ENCODE measurements at places on chromosomes 6 and 20. TPM values are rescaled to one million over a fixed set of nuclear protein-coding genes. Genes with fewer than 3 reads are reported as not detected.
A peak's percentile ranks its signal among the peaks of the same experiment; 100 is the strongest.

- H3K27me3 ChIP-seq, result no peaks in the 10 kb centered on the region
- H3K27ac ChIP-seq, result no peak overlapping the region
- no peak overlapping the region for H3K4me3 ChIP-seq
- DNase-seq, result no peak
- H3K36me3 ChIP-seq, result no peaks in the 10 kb centered on the region
- no peaks in the 10 kb centered on the region for H3K4me1 ChIP-seq
These were observed 77.6 kb upstream of the MOCS1 start for GRCh38 chr6:40011844-40012243.

Gene PKIG
- total RNA-seq, result 113 TPM

DNA sequence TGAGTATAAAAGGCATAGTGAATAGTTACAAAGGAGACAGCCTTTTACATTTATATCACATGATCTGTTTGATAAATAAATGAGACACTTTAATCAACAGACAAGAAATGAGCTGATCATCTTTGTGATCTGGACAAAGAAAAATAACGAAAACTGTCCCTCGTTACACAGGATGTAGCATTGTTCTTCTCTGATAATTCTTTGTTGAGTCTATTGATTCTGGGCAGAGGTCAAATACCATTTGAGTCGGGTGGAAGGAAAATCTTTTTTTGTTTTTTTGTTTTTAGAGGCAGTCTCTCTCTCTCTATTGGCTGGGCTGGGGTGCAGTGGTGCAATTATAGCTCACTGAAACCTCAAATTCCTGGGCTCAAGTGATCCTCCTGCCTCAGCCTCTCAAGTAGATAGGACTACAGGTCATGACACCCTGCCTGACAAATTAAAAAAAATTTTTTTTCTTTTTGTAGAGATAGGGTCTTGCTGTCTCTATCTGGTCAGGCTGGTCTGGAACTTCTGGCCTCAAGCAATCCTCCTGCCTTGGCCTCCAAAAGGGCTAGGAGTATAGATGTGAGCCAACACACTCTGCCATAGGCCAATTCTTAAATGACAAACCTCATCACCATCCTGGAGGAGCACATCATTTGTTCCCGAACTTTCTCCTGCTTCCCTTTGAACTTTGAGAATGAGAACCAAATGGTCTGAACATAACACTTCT lies 41.8 kb downstream of the CCDC170 start:
- no peak overlapping the region for H3K27ac ChIP-seq
- no peaks in the 10 kb centered on the region for H3K27me3 ChIP-seq
- H3K4me3 ChIP-seq, result no peak overlapping the region
- no peaks in the 10 kb centered on the region for H3K4me1 ChIP-seq
- DNase-seq, result no peak

DNA sequence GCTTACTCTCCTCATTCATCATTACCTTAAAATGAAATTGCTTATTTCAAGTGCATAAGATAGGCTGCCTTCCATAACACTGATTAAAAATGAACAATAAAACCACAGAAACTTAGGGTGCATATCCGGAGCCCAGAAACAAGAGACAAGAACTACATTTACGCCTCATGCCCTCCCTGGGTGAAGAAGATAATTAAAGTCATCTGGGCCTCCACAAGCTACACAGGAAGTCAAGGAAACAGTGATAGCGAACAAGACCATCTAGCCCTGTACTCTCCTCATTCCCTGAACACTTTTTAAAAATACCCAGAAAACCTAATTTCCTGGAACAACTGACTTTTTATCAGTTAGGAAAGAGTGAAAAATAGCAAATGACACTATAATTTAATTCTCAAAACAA lies 6.3 kb downstream of the SOD2 start:
- H3K27ac ChIP-seq, result no peak overlapping the region
- H3K27me3 ChIP-seq, result no peaks in the 10 kb centered on the region
- peaks cover 56% of the 10 kb centered on the region for H3K4me1 ChIP-seq

Gene MACROD2
- total RNA-seq, result 25.0 TPM

- peaks cover 11% of the 10 kb centered on the region for H3K4me1 ChIP-seq
- no peaks in the 10 kb centered on the region for H3K36me3 ChIP-seq
- DNase-seq, result peak; percentile 95
- H3K27me3 ChIP-seq, result no peaks in the 10 kb centered on the region
- H3K4me3 ChIP-seq, result peak overlapping the region; percentile 69
These were observed 27.2 kb upstream of the POU5F1 start for GRCh38 chr6:31197559-31198305.

DNA sequence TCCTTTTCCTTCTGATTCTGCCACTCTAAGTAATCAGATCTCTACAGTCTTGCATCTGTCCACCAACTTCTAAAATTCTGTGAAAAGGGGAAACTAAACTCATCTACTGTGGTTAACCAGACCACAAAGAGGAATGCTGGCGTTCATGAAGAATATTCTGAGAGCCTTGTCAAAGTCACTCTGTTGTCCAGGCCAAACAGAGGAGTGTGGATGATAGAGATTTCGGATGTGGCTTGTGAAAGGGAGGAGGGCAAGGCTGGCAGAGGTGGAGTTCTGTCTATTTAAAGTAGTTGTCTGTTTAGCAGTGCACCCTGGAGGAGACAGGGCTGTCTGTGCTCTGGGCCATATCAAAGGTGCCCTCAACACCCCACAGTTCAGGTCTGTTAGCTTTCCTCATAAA lies 33.9 kb downstream of the CCN2 start:
- no peak for DNase-seq
- no peaks in the 10 kb centered on the region for H3K27me3 ChIP-seq
- H3K4me1 ChIP-seq, result no peaks in the 10 kb centered on the region
- no peak overlapping the region for H3K4me3 ChIP-seq

Gene KHDC1
- 1.8 TPM for total RNA-seq

DNA sequence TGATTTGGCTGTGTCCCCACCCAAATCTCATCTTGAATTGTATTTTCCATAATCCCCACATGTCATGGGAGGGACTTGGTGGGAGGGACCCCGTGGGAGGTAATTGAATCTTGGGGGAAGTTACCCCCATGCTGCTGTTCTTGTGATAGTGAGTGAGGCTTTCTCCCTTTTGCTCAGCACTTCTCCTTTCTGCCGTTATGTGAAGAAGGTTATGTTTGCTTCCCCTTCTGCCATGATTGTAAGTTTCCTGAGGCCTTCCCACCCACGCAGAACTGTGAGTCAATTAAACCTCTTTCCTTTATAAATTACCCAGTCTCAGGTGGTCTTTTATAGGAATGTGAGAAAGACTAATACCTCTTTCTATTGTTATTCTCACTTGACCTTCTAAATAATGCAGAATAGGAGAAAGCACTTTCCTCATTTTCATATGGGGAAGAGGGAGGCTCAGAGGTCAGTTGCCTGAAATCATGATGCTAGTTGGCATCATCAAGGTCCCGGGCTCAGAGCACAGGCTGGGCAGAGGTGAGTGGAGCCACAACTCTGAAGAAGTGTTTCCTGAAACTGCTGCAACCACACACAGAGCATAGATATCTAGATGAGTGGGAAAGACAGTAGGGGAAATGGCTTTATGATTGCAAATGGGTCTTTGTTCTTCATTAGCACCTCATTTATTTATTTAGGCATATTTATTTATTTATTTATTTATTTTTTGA lies 191.0 kb downstream of the QKI start:
- no peaks in the 10 kb centered on the region for H3K27me3 ChIP-seq
- no peaks in the 10 kb centered on the region for H3K36me3 ChIP-seq
- H3K4me1 ChIP-seq, result no peaks in the 10 kb centered on the region
- DNase-seq, result no peak
- no peak overlapping the region for H3K4me3 ChIP-seq

Gene HMGCLL1
- total RNA-seq, result 0.45 TPM

- DNase-seq, result no peak
- no peak overlapping the region for H3K27ac ChIP-seq
- no peaks in the 10 kb centered on the region for H3K36me3 ChIP-seq
- peaks cover 23% of the 10 kb centered on the region for H3K4me1 ChIP-seq
- no peaks in the 10 kb centered on the region for H3K27me3 ChIP-seq
- H3K4me3 ChIP-seq, result no peak overlapping the region
These were observed 31.2 kb downstream of the GCNT2 start for GRCh38 chr6:10552270-10552810.

DNA sequence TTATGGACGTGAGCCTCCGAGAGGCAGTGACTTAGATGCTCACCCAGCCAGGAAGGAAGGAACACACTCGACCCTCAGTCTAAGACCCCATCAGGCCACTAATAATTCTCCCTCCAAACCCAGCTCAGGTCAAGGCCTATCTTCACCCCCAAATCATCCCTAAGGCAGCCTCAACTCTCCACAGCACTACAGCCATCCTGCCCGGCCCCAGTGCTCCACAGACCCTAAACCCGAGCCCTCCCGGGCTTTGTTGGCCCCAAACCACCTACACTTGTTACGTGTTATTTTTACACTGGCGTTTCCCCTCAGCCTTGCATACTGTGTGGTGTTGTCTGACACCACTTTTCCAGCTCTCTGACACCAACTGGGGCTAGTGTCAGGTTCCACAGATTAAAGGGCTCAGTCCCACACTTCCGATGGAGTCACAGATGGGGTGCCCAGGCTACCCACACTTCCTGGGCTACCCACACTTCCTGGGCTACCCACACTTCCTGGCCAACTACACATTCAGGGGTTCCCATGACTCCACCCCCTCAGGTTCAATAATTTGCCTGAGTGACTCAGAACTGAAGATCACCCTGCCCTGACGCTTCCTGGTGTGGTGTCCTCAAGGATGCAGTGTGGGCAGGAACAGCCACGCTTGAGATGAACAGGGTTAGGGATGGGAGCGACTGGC lies 25.3 kb downstream of the RBCK1 start:
- no peak for DNase-seq
- no peak overlapping the region for H3K4me3 ChIP-seq
- H3K27ac ChIP-seq, result no peak overlapping the region
- H3K36me3 ChIP-seq, result peaks cover 95% of the 10 kb centered on the region

Gene MAS1
- total RNA-seq, result not detected

- peaks cover 10% of the 10 kb centered on the region for H3K4me1 ChIP-seq
- no peak overlapping the region for H3K27ac ChIP-seq
- no peaks in the 10 kb centered on the region for H3K27me3 ChIP-seq
- no peaks in the 10 kb centered on the region for H3K36me3 ChIP-seq
- no peak for DNase-seq
- no peak overlapping the region for H3K4me3 ChIP-seq
These were observed 32.1 kb downstream of the BACH2 start for GRCh38 chr6:90264561-90264960.

Gene CCM2L
- total RNA-seq, result 0.72 TPM

GRCh38 chr6:26276841-26277648 lies 88.0 kb upstream of the BTN3A2 start:
- H3K4me1 ChIP-seq, result peaks cover 13% of the 10 kb centered on the region
- no peaks in the 10 kb centered on the region for H3K27me3 ChIP-seq
- H3K36me3 ChIP-seq, result peaks cover 7% of the 10 kb centered on the region
- no peak for DNase-seq

GRCh38 chr6:54856129-54856528 lies 9.6 kb downstream of the FAM83B start:
- H3K4me1 ChIP-seq, result no peaks in the 10 kb centered on the region
- H3K4me3 ChIP-seq, result no peak overlapping the region
- no peaks in the 10 kb centered on the region for H3K27me3 ChIP-seq
- H3K27ac ChIP-seq, result no peak overlapping the region
- peak; percentile 44 for DNase-seq
- H3K36me3 ChIP-seq, result no peaks in the 10 kb centered on the region

GRCh38 chr20:1124421-1124820 lies 6.0 kb downstream of the PSMF1 start:
- H3K27me3 ChIP-seq, result no peaks in the 10 kb centered on the region
- H3K36me3 ChIP-seq, result peaks cover 59% of the 10 kb centered on the region
- H3K27ac ChIP-seq, result no peak overlapping the region
- H3K4me1 ChIP-seq, result peaks cover 39% of the 10 kb centered on the region
- no peak overlapping the region for H3K4me3 ChIP-seq

DNA sequence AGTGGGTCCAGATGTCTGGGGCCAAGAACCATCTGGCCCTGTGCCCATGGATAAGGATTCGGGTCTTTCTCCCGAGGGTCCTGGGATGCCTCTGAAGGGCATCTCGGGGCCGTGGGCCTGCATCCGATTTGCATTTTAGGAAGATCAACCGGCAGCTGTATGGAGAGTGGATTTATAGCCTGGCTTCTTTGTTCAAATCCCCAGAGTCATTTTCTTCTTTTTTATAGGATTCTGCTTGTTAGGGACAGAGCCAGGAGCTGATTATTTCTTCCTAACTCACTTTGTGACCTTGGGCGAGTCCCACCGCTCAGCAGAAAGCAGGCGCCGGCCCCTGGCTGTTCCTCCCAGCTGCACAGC lies 52.9 kb upstream of the APCDD1L start:
- no peaks in the 10 kb centered on the region for H3K27me3 ChIP-seq
- DNase-seq, result no peak
- no peaks in the 10 kb centered on the region for H3K4me1 ChIP-seq
- no peaks in the 10 kb centered on the region for H3K36me3 ChIP-seq

Gene SLC22A2
- total RNA-seq, result not detected

Gene POPDC3
- total RNA-seq, result 4.9 TPM

- no peaks in the 10 kb centered on the region for H3K27me3 ChIP-seq
- no peaks in the 10 kb centered on the region for H3K36me3 ChIP-seq
- no peak for DNase-seq
- H3K4me1 ChIP-seq, result no peaks in the 10 kb centered on the region
- H3K27ac ChIP-seq, result no peak overlapping the region
These were observed 31.1 kb upstream of the C6orf118 start for GRCh38 chr6:165340532-165340931.

Gene PRR18
- 0.18 TPM for total RNA-seq

- no peak overlapping the region for H3K27ac ChIP-seq
- H3K4me3 ChIP-seq, result no peak overlapping the region
- no peak for DNase-seq
- no peaks in the 10 kb centered on the region for H3K36me3 ChIP-seq
- no peaks in the 10 kb centered on the region for H3K27me3 ChIP-seq
- H3K4me1 ChIP-seq, result no peaks in the 10 kb centered on the region
These were observed 70.3 kb downstream of the FAM83B start for GRCh38 chr6:54916858-54917257.

Gene PHACTR1
- total RNA-seq, result 6.4 TPM

Gene ESF1
- total RNA-seq, result 7.6 TPM

Gene LTB
- total RNA-seq, result not detected

- no peaks in the 10 kb centered on the region for H3K36me3 ChIP-seq
- H3K4me1 ChIP-seq, result peaks cover 49% of the 10 kb centered on the region
- no peaks in the 10 kb centered on the region for H3K27me3 ChIP-seq
- no peak overlapping the region for H3K4me3 ChIP-seq
These were observed 11.0 kb downstream of the TBPL1 start for GRCh38 chr6:133964052-133964451.

DNA sequence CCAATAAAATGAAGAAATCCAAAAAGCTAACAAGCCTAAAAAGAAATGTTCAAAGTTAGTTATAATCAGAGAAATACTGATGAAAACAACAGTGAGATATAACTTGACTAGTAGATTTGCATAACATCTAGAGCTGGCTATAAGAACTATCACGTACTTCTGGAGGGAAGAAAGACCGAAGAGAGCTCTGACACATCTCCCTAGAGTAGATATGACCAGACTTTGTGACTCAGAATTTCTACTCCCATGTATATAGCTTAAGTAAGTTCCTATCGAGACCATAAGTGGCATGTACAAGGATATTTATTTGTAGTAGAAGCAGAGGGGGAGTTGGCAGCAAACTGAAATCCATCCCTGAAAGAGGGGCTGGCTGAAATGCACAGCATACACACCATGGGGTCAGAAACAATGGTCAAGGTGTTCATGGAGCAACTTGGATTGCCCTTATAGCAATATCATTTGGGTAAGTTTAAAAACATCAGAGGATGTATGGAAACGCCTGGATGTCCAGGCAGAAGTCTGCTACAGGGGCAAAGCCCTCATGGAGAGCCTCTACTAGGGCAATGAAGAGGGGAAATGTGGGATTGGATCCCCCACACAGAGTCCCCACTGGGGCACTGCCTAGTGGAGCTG lies 25.6 kb upstream of the IL17A start:
- no peak overlapping the region for H3K27ac ChIP-seq
- no peaks in the 10 kb centered on the region for H3K36me3 ChIP-seq
- no peaks in the 10 kb centered on the region for H3K4me1 ChIP-seq
- no peaks in the 10 kb centered on the region for H3K27me3 ChIP-seq

GRCh38 chr20:24895898-24896658 lies 53.0 kb upstream of the CST7 start:
- H3K4me3 ChIP-seq, result no peak overlapping the region
- no peak overlapping the region for H3K27ac ChIP-seq
- no peaks in the 10 kb centered on the region for H3K4me1 ChIP-seq

Data from stomach (tissue), 19 donors.